Thoracic aorta (tissue), 2 donors: ENCODE measurements at places on chromosomes 12 and 14. TPM values are rescaled to one million over a fixed set of nuclear protein-coding genes. Genes with fewer than 3 reads are reported as not detected.

GRCh38 chr12:14514154-14514842 lies 53.4 kb downstream of the PLBD1 start:
- no peak overlapping the region for H3K27ac ChIP-seq
- H3K4me3 ChIP-seq = no peak overlapping the region
- H3K4me1 ChIP-seq = no peaks in the 10 kb centered on the region
- no peaks in the 10 kb centered on the region for H3K27me3 ChIP-seq

GRCh38 chr12:116534311-116535121 lies 24.7 kb upstream of the MAP1LC3B2 start:
- peak overlapping the region; percentile 6 for H3K27ac ChIP-seq
- H3K4me3 ChIP-seq = peak overlapping the region; percentile 78
- H3K4me1 ChIP-seq = peaks cover 36% of the 10 kb centered on the region
- no peak for DNase-seq

Gene ST8SIA1
- 6.4 TPM for total RNA-seq

GRCh38 chr12:6548556-6548955 lies 7.3 kb downstream of the IFFO1 start:
- no peaks in the 10 kb centered on the region for H3K27me3 ChIP-seq
- peak overlapping the region; percentile 59 for H3K27ac ChIP-seq
- no peak for DNase-seq
- H3K36me3 ChIP-seq = peaks cover 46% of the 10 kb centered on the region
- peak overlapping the region; percentile 6 for H3K4me3 ChIP-seq
- H3K4me1 ChIP-seq = peaks cover 55% of the 10 kb centered on the region

GRCh38 chr12:110379197-110379596 lies 24.3 kb downstream of the ANAPC7 start:
- H3K4me1 ChIP-seq = peaks cover 31% of the 10 kb centered on the region
- peak overlapping the region; percentile 12 for H3K4me3 ChIP-seq
- H3K36me3 ChIP-seq = peaks cover 22% of the 10 kb centered on the region
- no peaks in the 10 kb centered on the region for H3K27me3 ChIP-seq
- no peak for DNase-seq
- peak overlapping the region; percentile 87 for H3K27ac ChIP-seq

DNA sequence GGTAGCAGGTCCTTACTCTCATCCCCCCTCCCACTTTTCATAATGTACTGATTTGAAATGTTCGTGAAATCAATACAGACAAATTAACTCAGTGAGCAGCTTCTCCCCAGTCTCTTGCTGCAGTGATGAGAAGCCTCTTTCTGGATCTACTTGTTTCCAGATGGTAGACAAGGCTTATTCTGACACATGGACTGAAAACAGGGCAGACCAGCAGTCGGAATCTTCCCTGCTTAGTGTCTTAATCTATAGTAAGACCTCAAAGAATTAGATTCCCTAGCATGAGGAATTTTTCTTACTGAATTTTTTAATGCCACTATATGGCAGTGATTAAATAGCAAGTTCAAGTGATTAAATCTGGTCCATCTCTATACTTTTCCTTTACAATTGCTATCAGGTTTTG lies 120.1 kb downstream of the RGS6 start:
- no peaks in the 10 kb centered on the region for H3K27me3 ChIP-seq
- DNase-seq = no peak
- H3K4me1 ChIP-seq = no peaks in the 10 kb centered on the region
- H3K36me3 ChIP-seq = no peaks in the 10 kb centered on the region
- no peak overlapping the region for H3K4me3 ChIP-seq
- no peak overlapping the region for H3K27ac ChIP-seq

- H3K27ac ChIP-seq = no peak overlapping the region
- no peaks in the 10 kb centered on the region for H3K36me3 ChIP-seq
- no peak for DNase-seq
Measured at GRCh38 chr12:88578276-88579160, 1.8 kb downstream of the KITLG start.
